Activated CD4-positive, CD25-positive, alpha-beta regulatory T cell treated with anti-CD3 and anti-CD28 coated beads, Interleukin-2, amount 50 U/mL, for 24 hours (primary cell): ENCODE measurements at places on chromosomes 5 and 9.

GRCh38 chr9:12908895-12909294, 134.1 kb downstream of the LURAP1L start:
- no peak for ATAC-seq

GRCh38 chr9:115170358-115171073, 52.6 kb upstream of the TNC start:
- ATAC-seq, result no peak

- ATAC-seq, result no peak
These were observed 33.4 kb downstream of the STC2 start for GRCh38 chr5:173294673-173295320.

- ATAC-seq, result peak; percentile 92
These were observed 9.7 kb downstream of the PTGER4 start for GRCh38 chr5:40689438-40689837.

GRCh38 chr9:8448226-8448625, 648.6 kb upstream of the DMAC1 start:
- ATAC-seq, result no peak

DNA sequence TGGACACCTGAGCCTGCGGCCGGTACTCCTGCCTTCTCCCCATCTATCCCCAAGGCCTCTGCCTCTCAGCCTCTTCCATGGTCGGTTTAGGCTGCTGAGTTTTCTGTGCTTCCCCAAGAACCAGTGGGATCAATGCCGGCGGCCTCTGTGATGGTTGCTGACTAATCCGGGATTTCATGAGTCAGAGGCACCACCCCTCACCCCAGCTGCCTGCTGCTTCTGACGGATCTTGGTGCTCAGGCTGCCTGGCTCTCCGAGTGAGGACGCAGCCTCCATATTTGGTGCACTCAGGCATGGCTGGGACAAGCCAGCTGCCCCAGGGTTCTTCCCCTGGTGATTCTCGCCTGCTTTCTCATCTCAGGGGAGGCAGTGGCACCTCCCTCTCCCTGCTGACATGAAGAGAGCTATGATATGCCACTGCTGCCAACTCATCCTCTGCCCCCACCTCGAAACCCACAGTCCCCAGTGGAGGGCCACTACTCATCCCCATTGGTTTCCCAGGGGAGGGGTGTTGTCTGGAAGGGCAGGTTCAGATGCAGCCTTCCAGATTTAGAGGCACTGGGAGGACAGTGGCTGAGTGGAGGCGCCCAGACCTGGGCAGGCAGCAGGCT, 3.3 kb upstream of the MAN1B1 start:
- no peak for ATAC-seq

DNA sequence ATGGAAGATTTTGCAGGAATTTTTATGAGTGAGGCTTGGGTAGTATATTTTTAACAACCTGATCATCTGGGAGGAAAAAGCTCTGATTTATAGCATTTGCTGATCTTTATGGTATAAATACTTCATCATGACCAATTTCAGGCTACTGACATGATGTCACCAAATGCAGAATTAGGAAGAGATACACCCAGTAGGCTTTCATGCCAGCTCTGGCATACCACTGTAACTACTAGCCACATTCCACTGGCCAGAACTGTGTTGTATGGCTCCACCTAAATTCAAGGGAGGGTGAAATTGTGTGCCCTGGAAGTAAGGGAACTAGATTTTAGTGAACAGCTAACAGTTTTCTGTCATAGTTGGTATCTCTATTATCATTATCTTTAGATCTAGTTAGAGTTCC, 17.6 kb downstream of the AP3S1 start:
- no peak for ATAC-seq
